ENCODE measurements at places on chromosomes 5 and 9.

- DNase-seq: no peak
These were observed 67.6 kb upstream of the RGMB start for GRCh38 chr5:98705841-98706240.

DNA sequence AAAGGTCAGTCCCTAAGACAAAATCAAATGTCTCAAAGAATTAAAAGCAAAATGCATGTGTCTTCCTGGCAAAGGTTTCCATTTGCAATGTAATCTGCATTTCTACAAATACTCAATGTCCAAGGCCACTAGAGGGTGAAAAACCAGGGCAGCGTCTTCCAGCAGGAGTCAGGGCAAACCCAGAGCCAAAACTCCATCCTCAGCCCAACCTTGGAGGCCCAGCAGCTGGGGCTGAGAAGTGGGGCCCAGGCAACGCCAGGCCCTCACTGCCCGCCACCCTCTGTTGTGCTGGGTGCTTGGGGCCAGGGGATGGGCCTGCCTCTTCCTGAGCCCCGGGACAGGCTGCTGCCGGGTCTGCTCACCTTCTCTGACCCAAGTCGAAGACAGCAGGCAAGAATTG lies 200.1 kb downstream of the PAX5 start:
- DNase-seq: no peak

GRCh38 chr9:6214903-6215302 lies 704 bp upstream of the IL33 start:
- no peak for DNase-seq

DNA sequence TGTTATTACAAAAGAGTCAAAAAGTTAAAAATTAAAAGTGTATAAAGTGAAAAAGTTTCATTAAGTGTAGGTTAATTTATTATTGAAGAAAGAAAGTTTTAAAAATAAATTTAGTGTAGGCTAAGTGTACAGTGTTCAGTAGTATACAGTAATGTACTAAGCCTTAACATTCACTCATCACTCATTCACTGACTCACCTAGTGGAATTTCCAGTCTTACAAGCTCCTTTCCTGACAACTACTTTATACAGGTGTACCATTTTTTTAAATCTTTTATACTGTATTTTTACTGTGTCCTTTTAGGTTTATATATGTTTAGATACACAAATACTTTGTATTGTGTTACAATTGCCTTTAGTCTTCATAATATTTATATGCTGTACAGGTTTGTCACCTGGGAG lies 530.2 kb upstream of the FAM174A start:
- DNase-seq: no peak

- no peak for DNase-seq
These were observed 280.2 kb downstream of the SEMA5A start for GRCh38 chr5:9265441-9266287.

- DNase-seq: no peak
These were observed 1.3 kb upstream of the VDAC1 start for GRCh38 chr5:134006115-134006514.

- peak; percentile 11 for DNase-seq
These were observed 73.0 kb downstream of the EHMT1 start for GRCh38 chr9:137691646-137692351.

DNA sequence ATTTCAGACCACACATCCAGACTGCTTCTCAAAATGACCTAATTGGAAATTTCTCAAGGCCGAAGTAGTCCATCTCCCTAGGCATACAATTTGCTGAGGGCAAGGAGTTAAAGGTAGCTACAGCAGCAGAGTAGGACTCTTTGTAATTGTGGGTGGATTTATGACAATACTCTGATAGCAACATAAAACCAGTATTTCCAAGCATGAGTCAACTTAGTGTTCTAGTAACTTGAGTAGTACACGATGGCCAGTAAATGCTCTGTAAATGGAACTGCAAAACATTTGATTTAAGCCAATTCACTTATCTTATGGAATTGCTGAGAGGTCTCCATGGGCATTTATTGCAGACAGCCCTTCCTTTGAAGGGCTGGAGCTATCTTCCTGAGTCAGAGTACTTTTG lies 352.2 kb downstream of the PLK2 start:
- no peak for DNase-seq

GRCh38 chr5:10620346-10620745 lies 56.5 kb downstream of the ANKRD33B start:
- no peak for DNase-seq
